Breast epithelium (tissue), 4 donors: ENCODE measurements at places on chromosomes 16 and 17. TPM values are rescaled to one million over a fixed set of nuclear protein-coding genes. Genes with fewer than 3 reads are reported as not detected.
A peak's percentile ranks its signal among the peaks of the same experiment; 100 is the strongest.

DNA sequence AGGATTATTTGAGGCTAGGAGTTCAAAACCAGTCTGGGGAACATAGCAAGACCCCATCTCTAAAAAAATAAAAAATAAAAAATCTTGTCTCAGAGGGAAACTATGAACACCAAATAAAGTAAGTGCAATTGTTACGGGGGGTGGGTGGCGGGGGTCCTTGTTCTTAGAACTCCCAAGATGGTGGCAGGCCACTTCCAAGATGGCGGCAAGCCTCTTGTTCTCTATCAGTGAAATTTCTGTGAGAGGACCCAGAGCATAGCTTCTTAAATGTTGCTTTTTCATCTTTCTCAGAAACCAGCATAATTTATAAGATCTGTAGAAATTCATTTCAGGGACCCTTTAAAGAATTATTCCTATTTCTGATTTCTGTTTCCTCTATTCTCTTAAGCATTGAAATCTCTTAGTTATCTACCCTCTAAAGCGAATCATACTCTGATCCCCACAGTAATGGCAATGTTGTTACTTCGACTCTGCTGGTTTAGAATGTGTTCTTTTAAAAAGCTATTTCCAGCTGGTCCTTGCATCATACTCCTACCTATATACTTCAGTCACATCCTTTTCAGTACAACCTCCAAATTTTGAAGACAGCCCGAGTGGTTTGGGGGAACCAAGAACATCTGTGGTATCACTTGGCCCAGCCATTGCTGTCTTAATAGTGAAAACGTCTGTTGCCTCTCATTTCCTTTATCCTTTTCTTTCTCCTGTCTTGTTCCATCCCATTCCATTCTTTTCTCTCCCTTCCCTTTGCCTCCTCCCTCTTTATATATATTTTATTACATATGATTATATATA is 16.2 kb downstream of the RSPRY1 start:
- DNase-seq, result no peak
- H3K4me1 ChIP-seq, result no peaks in the 10 kb centered on the region
- H3K27me3 ChIP-seq, result no peaks in the 10 kb centered on the region
- no peak overlapping the region for H3K4me3 ChIP-seq
- H3K27ac ChIP-seq, result no peak overlapping the region

DNA sequence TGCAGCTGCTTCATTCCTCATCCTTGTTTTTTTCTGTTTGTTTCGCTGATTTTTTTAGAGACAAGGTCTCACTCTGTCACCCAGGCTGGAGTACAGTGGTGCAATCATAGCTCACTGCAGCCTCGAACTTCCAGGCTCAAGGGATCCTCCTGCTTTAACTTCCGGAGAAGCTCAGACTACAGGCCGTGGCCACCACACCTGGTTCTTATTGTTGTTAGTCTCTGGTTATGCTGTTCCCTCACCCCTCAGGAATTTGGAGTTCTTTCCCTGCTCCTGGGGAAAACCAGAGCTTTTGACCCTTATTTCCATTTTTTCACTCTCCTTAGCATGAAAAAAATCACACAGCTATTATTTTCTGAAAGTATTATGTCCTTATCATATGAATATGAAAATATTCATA is 1.8 kb downstream of the ODF4 start:
- no peaks in the 10 kb centered on the region for H3K4me1 ChIP-seq
- DNase-seq, result no peak
- no peaks in the 10 kb centered on the region for H3K27me3 ChIP-seq

GRCh38 chr17:82399601-82400101 is 18.5 kb upstream of the HEXD start:
- H3K4me3 ChIP-seq, result peak overlapping the region; percentile 8
- no peak for DNase-seq
- H3K36me3 ChIP-seq, result peaks cover 6% of the 10 kb centered on the region
- H3K4me1 ChIP-seq, result no peaks in the 10 kb centered on the region
- H3K27me3 ChIP-seq, result no peaks in the 10 kb centered on the region

DNA sequence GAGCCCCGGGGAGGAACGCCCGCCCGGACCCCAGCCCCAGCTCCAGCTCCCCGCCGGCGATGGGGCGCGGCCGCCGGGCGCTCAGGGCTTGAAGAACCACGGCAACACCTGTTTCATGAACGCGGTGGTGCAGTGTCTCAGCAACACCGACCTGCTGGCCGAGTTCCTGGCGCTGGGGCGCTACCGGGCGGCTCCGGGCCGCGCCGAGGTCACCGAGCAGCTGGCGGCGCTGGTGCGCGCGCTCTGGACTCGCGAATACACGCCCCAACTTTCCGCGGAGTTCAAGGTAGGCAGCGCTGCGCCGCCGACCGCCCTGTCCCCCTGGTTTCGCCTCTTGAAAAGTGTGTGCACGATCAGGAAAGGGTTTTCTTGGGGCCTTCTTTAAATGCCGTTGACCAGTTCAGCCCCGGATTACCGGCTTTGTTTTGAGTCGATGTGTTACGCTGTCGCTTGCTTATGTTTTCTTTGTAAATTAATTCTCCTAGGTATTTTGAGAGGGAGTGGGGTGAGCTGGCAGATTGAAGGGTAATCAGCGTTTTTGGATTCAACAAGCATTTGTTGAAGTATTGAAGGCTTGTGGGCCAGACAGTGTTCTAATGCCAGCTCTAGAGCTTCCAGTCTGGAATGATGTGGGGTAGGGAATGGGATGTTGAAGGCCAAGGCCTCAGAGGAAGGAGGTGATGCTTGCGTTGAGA is 681 bp downstream of the USP43 start:
- H3K27ac ChIP-seq, result peak overlapping the region; percentile 87
- no peaks in the 10 kb centered on the region for H3K4me1 ChIP-seq
- peak; percentile 66 for DNase-seq

- no peaks in the 10 kb centered on the region for H3K36me3 ChIP-seq
- no peak overlapping the region for H3K4me3 ChIP-seq
- no peaks in the 10 kb centered on the region for H3K27me3 ChIP-seq
- no peak for DNase-seq
- no peaks in the 10 kb centered on the region for H3K4me1 ChIP-seq
- no peak overlapping the region for H3K27ac ChIP-seq
Measured at GRCh38 chr16:15519790-15520189, 85.4 kb downstream of the BMERB1 start.

ABAT gene
- total RNA-seq, result 9.8 TPM

DYNLRB2 gene
- 8.5 TPM for total RNA-seq

DNA sequence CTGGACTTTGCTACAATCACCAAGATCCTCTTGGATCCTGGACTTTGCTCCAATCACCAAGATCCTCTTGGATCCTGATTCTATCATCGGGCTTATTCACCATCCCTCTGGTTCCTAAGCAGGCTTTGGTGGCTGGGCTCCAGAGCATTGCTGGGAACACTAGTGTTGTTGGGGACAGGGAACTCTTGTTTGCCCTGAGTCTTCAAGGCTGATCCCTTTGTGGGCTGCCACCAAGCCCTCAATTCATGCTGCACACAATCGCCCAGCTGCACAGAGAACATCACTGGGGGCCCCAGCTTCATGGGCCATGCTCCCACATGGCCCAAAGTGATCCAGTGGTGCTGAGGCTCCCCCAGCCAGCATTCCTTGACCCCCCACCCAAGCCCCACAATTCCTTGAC is 88.3 kb downstream of the TMEM132E start:
- no peaks in the 10 kb centered on the region for H3K4me1 ChIP-seq
- no peak for DNase-seq
- H3K36me3 ChIP-seq, result no peaks in the 10 kb centered on the region
- no peak overlapping the region for H3K27ac ChIP-seq
- no peak overlapping the region for H3K4me3 ChIP-seq

DNA sequence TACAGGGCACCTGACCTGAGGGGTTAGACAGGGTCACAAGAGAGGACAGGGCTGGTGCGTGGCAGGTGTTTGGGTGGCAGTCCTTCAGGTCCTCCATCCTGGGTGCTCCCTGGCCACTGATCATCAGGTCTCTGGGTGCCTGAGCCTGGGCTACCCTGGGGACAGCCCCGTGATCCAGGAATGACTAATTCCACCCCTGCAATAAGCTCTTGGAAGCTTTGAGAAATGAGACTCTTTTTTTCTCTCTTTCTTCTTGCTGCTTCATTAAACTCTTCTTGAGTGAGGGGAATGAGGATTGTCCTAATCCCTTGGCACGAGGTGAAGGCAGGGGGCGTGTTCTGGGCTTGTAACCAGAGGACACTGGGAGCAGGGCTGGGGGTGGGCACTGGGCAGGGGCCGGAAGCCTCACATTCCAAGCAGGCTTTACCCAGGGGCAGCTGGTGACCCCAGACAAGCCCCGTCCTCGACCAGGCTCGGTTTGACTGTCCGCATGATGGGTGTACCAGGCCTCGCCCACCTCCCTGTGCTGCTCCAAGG is 21.4 kb upstream of the SPNS2 start:
- peaks cover 33% of the 10 kb centered on the region for H3K4me1 ChIP-seq
- peak overlapping the region; percentile 80 for H3K27ac ChIP-seq
- no peak overlapping the region for H3K4me3 ChIP-seq
- H3K36me3 ChIP-seq, result no peaks in the 10 kb centered on the region

DNA sequence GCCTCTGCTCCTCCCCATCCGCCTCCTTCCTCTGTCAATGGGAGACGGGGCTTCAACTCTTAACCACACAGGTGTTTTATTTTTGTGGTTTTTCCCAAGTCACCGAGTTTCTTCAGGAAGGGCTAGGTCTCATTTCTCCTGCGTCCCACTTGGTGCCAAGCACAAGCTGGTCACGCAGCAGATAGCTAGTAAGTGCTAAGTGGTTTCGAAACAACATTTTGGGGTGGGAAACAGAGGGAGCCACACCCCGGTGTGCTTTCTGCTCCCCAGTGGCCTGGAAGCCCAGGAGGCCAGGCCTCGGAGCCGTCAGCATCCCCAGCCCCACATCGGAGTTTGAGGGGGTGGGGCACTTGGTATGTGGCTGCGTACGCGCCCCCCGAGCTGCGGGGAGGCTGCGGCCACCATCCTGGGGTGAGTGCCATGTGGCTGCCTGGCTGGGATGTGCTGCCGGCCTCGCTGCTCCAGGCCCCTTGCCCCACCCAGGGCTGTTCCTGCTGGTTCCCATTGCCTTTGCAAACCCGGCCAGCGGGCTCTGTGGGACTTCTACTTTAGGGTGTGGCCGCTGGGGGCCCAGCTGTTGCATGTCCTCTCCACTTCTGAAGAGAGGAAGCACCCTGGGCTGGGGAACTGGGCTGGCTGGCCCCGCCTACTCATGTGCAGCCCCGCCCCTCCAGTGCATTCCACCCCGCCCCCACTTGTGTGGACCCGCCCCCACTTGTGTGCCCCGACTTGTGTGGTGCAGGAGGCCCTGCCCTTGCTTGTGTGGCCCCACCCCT is 55.6 kb downstream of the BAIAP2 start:
- no peak overlapping the region for H3K27ac ChIP-seq
- DNase-seq, result no peak
- no peaks in the 10 kb centered on the region for H3K36me3 ChIP-seq
- H3K4me1 ChIP-seq, result peaks cover 9% of the 10 kb centered on the region
- H3K27me3 ChIP-seq, result no peaks in the 10 kb centered on the region

- H3K27me3 ChIP-seq, result no peaks in the 10 kb centered on the region
- no peak for DNase-seq
- no peak overlapping the region for H3K4me3 ChIP-seq
- H3K36me3 ChIP-seq, result no peaks in the 10 kb centered on the region
- no peak overlapping the region for H3K27ac ChIP-seq
Measured at GRCh38 chr17:60959696-60960095, 282.0 kb downstream of the BCAS3 start.

GRCh38 chr17:4592240-4593005 is 8.1 kb downstream of the SMTNL2 start:
- no peak overlapping the region for H3K4me3 ChIP-seq
- H3K36me3 ChIP-seq, result no peaks in the 10 kb centered on the region
- H3K4me1 ChIP-seq, result no peaks in the 10 kb centered on the region
- H3K27me3 ChIP-seq, result no peaks in the 10 kb centered on the region
- no peak for DNase-seq
